GDM1 (cell line): ENCODE measurements at places on chromosomes 11 and 22.
A peak's percentile ranks its signal among the peaks of the same experiment; 100 is the strongest.

DNA sequence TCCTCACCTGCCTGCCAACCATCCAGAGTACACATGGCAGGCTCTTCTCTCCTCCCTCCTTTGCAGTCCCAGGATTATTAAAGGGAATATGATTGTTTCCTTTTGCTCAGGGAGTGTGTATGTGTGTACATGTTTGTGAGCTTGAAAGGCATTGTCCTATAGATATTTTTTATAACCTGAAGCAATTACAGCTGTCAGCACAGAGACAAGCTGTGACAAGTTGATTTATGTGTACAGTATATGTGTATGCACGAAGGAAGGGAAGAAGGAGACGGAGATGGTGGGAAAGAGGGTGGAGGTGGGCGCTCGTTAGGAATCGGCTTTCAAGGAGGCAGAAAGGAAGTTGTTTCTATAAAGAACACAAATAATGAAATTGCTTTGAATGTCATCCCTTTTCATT is 537.0 kb downstream of the NTM start:
- DNase-seq: no peak

DNA sequence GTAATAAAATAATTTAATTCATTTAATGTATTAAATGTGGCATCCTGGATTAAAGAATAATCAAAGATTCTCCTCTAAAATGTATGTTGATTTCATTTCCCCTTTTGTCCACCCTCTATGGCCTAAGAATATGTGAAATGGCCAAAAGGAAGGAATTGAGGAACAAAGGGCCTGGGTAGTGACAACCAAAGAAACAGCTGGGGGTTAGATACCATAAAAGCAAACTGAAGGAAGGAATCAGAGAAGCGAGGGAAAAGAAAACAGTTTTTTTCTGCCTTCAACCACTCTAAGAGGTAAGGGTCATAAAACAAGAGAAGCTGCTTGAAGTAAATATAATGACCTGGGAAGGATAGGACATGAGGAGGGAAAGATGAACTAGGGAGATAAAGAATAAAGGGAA is 139.3 kb downstream of the FAM76B start:
- no peak for DNase-seq

DNA sequence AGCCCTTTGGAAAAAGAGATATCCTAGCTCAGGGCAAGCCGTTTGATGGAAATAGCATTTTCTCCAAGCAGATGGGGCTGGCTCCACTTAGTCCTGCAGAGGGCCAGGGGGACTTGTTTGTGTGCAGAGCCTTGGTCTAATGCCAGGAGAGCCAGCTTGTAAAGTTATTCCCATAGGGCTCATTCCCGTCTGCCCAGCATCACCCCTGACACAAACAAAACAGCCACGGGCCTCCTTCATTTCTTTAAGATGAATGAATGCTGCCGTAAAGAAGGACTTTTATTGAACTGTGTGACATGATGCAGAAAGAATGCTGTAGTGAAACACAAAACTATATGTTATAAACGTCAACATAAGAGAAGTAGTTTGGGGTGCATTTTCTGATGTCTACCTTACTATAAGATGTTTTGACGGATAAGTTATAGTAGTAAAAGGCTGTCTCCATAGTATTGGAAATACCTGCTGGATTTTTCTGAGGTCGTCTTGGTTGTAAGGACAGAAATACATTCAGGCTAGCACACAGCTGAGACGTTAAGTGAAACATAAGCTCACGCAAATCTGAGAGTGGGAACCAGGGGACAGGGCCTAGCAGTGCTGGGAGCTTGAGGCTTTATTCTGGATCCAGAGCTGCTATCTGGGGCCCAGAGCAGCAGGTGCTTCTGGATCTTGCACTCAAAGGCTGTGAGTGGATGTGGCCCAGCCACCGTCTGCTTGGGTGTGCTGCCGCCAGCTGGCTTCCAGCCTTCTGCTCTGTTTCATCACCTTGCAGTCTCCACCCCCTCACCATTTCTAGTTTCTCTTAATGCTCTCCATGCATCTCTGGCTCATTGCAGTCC is 53.3 kb downstream of the NCAM1 start:
- no peak for DNase-seq

DNA sequence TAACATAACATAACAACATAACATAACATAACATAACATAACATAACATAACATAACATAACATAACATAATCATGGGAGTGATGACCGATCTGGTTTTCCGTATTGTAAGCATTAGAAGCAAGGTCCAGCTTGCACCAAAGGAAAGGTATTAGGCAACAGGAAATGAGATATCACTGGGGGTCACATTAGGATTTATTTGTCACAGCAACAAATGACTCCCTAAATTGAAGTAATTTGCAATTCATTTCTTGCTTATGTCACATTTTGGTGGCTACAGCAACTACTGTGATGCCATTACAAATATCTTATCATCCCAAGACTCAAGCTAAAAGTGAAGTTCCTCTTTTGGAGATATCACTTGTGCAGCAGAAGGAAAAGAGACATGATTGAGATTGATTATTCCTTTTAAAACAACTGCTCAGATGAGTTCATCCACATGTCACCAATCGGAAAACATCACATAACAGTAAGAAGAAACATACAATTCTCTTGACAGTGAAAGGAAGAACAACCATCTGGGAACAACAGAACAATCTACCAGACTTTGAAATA is 1331.1 kb upstream of the RAG2 start:
- no peak for DNase-seq

DNA sequence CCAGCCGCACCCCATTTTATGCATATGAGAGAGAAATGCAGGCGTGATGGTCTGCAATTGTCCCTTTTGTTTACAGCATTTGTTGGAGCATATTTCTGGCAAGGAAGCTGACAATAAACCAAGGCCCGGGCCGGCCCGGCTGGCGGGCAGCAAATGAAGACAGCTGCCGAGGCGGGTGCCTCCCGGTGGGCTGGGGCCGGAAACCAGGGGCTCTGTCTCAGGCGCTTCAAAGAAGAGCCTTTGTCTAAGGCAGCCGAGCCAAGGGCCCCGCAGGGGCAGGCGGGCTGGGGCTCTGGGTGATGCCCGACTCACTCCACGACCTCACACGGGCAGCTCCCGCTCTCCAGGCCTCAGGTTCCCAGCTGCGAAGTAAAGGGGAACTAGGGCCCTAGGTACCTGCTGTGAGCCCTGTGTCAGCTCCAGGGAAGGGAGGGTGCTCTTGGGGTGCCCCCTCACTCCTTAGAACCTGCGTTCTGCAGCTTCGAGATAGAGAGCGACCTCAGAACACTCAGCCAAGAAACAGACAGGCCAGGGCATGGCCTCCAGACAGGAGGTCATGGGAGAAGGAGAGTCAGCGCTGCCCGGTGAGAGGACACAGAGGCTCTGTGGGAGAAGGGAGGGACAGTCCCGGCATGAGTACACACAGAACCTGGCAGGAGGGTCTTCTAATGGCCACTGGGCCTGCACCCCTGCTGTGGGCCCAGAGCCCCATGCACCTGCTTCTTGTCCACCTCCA is 2.4 kb downstream of the LINC01488 start:
- no peak for DNase-seq

GRCh38 chr11:92380882-92381281 is 156.3 kb downstream of the FAT3 start:
- DNase-seq: no peak

- no peak for DNase-seq
Observed at GRCh38 chr11:69444381-69445130, 36.9 kb upstream of the LINC01488 start.

DNA sequence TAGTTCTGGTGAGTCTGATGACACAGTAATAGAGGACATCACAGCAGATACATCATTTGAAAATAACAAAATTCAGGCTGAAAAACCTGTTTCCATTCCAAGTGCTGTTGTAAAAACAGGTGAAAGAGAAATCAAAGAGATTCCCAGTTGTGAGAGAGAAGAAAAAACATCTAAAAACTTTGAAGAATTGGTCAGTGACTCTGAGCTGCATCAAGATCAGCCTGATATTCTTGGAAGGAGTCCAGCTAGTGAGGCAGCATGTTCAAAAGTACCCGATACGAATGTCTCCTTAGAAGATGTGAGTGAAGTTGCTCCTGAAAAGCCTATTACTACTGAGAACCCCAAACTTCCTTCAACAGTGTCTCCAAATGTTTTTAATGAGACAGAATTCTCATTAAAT is 38.7 kb downstream of the RTN3 start:
- DNase-seq: no peak

- DNase-seq: no peak
Observed at GRCh38 chr11:8043756-8044155, 37.3 kb upstream of the TUB start.

DNA sequence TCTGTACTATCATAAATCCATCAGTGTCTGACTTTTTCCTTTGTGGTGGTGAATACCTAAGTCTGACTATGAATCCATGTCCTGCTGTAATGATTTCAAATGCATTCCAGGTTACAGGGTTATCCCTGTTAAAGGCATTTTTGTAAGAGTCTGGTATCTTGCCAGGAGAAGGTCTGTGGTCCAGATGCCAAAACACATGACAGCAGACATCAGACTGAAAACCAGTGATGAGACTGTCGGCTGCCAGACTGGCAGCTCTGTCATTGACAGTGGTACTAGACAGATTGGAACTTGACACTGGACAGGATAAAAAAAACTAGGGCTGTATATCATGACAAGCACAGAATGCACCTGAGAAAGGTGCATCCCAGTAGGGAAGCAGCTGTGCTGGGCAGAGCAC is 301.8 kb upstream of the FAT3 start:
- no peak for DNase-seq

- no peak for DNase-seq
Observed at GRCh38 chr22:50171319-50171964, 911 bp downstream of the PANX2 start.

GRCh38 chr11:76668362-76669155 is 2.0 kb downstream of the LRRC32 start:
- no peak for DNase-seq

- DNase-seq: no peak
Observed at GRCh38 chr11:72998676-72999075, 143.4 kb downstream of the FCHSD2 start.

GRCh38 chr11:37264783-37265182 is 666.7 kb upstream of the RAG2 start:
- no peak for DNase-seq

DNA sequence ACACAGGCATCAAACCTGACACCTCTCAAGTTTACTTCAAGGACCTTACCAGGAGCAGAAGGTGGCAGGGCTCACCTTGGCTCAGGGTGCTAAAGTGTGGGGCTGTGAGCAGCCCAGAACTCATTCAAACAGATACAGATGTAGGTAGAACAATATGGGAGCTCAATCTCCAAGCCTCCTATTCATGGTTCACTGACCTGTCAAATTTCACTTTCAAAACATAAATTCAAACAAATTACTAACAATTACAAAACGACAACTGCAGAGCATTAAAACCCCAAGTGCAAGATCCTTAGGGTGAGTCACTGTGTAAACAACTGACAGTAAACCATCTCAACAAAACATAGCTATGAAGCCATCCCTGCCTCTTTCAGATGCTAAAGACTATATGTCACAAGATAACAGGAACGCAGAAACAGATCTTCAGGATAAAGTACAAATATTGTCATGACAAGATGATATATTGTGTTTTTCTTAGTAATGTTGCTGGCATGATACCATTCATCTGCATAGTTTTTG is 303.5 kb upstream of the ANO3 start:
- no peak for DNase-seq

- DNase-seq: peak; percentile 65
Observed at GRCh38 chr22:28674121-28674563, 5.5 kb downstream of the TTC28 start.

DNA sequence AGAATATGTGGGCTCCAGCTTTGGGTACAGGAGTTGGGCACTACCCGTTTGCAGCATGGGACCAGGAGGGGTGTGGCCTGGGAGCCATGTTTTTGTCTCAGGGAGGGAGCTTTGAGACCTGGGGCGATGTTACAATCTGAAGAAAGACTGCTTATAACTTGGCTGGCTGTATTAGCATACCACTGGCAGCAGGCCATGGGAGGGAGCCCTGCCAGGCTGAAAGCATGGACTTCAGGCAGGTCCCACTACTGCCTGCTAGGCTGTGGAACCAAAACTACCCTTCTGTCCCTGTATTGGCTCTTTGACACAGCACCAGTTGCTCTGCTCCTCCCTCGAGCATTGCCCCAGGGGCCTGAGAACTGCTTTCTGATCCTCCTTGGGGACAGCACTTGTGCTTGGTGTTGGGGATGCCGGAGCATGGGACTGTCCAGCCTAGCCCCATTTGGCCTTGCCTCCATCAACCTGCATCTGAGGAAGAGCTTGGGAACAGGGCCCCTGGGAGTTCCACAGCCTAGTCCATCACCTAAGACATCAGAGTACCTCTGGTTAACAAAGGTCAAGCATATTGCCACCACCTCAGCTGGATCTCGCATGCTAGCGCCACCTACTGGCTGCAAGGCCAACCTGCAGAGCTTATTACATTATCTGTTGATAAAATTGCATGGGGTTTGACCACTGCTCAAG is 217.4 kb downstream of the SBF2 start:
- DNase-seq: peak; percentile 34

DNA sequence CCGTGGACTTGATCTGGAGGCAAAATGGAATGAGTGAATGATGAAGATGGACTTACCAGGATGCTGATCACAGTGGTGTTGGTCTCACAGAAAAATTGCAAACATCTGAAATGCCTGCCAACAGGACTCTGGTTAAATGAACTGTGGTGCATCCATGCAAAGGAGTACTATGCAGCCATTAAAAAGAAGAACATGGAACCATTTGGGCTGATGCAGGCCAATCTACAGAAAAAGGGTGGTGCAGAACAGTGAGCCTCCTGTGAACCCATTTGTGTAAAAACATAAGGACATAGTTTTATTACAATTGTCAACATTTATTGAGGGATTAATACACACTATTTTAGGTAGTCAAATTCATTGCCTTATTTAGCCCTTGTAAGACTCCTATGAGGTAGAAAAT is 111.9 kb downstream of the MN1 start:
- DNase-seq: no peak

DNA sequence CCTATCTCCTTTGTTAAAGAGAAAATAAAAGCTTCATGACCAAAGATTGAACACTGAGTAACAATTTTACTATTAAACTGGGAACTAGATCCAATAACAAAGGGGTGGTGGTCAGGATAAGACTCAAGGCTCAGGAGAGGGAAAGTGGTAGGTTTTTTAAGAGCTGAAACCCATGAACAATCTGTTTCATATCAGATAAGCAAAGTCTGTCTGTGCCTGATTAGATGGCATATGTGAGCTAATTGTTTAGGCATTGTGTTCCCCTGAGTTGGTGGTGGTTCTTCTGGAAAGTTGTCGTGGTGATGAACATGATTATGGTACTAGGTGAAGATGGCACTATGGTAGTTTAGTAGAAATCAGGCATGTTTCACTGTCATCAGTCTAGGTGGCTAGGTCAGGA is 24.4 kb downstream of the USP47 start:
- no peak for DNase-seq

DNA sequence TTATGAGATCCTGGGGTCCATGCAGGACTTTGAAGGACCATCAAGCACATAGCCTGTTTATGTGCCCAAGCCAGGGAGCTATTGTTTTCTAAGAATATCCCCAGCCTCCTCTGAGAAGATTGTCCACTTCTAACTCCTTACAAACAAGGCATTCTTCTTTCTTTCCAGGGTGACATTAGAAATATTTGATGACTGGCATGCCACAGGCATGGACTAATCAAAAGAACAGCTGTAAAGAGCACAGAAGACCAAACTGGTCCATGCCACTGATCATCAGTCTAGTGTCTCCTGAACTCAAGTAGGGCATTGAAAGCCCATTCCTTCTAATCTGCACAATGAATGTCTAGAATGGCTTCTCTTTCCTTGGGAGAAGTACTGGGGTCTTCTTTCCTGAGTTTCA is 24.9 kb upstream of the LMO2 start:
- no peak for DNase-seq
